ENCODE measurements at places on chromosomes 4 and X. TPM values are rescaled to one million over a fixed set of nuclear protein-coding genes. Genes with fewer than 3 reads are reported as not detected.

TMSB15A gene
- total RNA-seq = 6.6 TPM

SMIM10L2A gene
- total RNA-seq = 0.21 TPM

MSN gene
- total RNA-seq = 241 TPM

XAGE3 gene
- not detected for total RNA-seq

GYPE gene
- total RNA-seq = not detected

STOX2 gene
- total RNA-seq = 0.19 TPM

All from osteocyte (in vitro differentiated cells).